ENCODE measurements at places on chromosomes 11 and 22.

DNA sequence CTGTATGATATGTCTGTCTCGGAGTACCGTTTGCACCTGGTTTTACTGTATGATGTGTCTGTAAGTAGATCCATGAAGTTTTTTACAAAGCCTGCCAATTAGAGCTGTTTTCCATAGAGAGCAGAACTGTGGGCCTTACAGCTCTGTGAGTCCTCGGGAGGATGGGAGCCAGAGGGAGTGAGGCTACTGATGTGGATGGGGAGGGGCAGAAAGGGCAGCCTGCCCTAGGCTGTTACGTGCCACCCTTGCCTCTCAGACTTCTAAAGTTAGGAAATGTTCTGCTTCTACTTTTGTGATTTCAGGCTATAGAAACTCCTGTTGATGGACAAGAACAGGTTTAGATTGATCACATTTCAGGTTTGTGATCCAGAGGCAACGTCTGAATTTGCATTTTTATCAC is 105.2 kb downstream of the PPP6R3 start:
- no peak for DNase-seq

- no peak for DNase-seq
Measured at GRCh38 chr11:64224891-64225607, 937 bp downstream of the TRPT1 start.

DNA sequence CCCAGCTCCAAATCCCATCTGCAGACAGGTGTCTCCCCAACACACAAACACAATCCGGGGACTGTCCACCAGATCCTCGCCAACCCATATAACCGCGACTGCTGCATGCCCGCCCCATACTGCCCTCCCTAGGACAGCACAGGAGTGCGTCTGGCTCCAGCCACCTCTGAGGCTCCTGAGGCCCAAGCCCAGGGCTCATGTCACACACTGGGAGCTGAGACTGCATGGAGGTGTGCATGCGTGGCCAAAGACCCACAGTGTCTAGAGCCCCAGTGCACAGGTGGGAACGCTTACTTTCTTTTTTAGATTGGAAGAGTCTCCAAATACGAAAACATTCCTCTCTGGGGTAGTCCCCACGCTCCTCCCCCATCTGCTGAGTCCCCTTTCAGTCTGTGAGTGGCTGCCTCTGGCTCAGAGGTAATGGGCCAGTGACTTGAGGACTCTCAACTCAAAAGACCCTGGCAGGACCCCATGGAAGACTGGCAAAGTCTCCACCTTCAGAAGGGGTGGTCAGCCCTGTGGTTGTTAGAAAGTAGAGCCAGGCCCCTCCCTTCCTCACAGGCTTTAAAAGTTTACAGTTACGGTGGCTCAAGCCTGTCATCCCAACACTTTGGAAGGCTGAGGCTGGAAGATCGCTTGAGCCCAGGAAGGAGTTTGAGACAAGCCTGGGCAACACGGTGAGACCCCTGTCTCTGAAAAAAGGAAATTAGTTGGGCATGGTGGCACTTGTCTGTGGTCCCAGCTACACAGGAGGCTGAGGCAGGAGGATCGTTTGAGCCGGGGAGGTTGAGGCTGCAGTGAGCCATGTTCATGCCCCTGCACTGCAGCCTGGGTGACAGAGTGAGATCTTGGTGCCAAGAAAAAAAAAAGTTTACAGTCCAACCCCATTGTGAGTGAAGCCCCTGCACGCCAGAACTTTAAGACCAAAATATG is 2.3 kb downstream of the CBX7 start:
- DNase-seq: no peak

- DNase-seq: no peak
Measured at GRCh38 chr22:40519284-40519947, 117.1 kb downstream of the MRTFA start.

DNA sequence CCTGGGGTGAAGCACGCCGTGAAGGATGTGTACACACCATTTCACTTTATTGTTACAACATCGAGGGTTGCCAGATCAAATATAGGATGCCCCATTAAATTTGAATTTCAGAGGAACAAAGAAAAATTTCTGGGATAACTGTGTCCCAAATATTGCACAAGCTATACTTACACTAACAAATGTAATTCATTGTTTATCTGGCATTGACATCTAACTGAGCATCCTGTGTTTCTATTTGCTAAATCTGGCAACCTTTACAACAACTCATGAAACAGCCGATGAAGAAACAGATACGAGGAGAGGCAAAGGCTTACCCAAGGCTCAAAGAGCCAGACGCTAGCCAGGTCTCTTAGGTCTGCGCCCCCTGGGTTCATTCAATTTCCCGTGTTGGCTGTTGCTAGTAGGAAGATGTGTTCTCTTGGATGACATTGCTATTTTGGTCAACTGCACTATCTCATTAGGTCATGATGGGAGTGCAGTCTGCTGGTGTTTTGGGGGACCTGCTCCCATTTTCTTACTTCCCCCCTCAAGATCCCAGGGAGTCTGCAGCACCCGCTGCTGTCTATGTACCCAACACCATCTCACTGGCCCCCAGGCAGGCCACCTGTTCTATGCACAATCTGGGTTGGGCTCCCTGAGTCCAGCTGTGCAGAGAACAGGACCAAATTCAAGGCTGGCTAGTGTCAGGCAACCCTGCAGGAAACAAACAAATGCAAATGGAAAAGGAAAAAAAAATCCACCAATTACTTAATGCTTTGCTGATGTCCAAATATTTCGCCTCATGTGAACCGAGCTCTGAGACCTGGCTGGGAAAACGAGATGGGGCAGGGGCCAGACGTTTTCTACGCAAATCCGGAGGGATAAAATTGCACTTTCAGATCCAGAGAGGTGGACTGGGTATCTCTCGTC is 560.9 kb downstream of the MIAT start:
- no peak for DNase-seq

DNA sequence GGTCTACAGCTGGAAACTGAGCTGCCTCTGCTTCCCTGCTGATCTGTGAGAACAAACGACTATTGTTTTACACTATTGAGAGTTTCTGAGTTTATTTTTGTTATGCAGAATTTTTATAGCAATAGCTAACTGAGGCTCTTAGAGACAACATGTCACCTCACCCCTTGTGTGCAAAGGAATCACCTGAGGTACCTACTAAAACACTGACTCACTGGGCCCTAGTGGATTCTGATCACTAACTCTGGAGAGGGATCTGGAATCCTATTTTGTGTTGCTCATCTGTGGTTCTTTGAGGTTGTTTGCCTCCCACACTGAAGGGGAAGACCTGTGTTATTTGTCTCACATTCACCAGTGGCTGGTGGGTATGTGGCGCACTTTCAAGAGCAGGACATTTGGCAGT is 13.4 kb upstream of the B3GAT1 start:
- DNase-seq: no peak

DNA sequence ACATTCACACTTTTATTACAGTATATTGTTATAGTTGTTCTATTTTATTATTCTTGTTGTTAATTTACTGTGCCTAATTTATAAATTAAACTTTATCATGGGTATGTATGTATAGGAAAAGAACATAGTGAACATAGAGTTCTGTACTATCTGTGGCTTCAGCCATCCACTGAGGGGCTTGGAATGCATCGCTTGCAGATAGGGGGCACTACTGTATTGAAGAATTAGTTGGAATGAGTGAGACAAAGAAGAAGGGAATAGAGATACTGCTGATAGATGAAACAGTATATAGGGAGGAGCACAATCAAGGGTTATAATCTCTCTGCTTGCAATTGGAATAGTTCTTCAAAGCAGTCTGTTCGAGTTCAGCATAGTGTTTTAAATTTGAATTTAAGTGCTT is 432.2 kb downstream of the RAB38 start:
- no peak for DNase-seq

DNA sequence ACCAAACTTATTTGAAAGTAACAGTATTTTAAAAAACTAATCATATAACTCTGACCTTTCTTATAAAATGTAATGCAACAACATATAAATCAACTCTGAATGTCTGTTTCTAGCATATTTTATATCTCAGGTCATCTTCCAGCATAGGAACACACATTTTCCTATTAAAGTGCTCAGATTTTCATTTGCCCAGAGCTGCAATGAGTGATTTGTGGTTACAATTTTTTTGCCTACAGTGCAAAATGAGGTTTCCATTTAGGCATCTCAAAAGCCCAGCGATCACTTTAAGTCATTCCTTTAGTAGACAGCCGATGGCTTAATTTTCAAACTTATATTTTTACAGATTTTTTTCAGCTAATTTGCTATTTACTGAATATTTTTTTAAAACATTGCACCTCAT is 1.0 kb downstream of the LYVE1 start:
- no peak for DNase-seq

DNA sequence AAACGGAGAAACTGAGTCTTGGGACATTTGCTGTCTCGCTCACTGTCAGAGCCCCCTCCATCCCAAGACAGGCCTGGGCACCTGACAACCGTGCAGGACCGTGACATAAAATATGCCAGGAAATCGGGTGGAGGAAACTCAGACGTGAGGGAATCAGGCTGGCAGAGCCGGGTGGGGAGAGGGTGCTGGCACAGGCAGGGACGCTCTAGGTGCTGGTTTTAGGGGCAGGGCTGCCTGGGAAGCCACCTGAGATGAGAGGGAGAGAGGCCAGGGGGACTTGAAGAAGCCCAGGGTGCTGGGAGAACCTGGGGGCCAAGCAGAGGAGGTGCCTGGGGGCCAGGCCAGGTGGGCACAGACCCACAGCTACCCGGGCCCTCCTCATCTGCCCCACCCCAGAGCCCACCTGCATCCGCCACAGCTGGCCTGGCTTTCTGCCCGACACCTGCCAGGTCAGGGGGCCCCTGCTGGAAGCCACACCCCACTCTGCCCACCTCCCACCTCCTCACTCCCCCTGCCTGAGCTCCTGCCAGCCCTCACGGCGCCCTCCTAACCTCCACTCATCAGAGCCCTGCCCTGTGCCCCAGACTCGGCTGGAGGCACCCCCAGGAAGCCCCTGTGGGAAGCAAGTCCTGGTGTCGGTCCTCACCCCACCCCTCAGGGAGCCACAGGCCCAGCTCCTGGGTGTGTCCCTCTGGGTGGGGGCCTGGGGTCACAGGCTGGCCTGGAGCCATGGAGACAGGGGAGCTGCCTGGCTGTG is 27.3 kb upstream of the MUC5AC start:
- DNase-seq: no peak

GRCh38 chr11:34404280-34404679 is 34.5 kb upstream of the CAT start:
- no peak for DNase-seq

DNA sequence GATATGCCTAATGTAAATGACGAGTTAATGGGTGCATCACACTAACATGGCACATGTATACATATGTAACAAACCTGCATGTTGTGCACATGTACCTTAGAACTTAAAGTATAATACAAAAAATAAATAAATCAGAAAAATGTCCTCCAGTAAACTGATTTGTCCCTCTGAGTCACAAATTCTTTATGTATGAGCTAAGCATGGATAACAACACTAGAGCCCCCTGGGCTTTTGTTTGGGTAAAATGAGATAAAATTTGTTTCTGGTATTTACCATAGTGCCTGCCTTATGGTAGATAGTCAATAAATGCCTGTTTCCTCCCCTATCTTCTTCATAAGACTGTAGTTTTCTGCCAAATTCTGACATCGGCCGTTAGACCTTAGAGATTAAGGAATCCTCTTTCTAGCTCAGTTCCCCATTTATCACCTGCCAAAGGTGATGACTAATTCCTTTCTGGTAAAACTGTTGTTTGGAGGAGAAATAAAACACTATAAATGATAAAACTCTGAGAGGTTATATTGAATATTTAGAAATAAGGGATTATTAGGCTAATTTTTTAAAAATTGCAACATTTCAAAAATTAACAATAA is 43.6 kb upstream of the LUZP2 start:
- DNase-seq: no peak

- no peak for DNase-seq
Measured at GRCh38 chr22:35464399-35464798, 64.5 kb downstream of the MCM5 start.
